ENCODE measurements at places on chromosomes 11 and 22. TPM values are rescaled to one million over a fixed set of nuclear protein-coding genes. Genes with fewer than 3 reads are reported as not detected.

- DNase-seq = no peak
Observed at GRCh38 chr11:131449036-131450019, 78.9 kb downstream of the NTM start.

Gene SYT12
- total RNA-seq = 0.09 TPM

Gene GGTLC2
- total RNA-seq = not detected

GRCh38 chr11:126394036-126394435 is 38.5 kb downstream of the ST3GAL4 start:
- DNase-seq = no peak

DNA sequence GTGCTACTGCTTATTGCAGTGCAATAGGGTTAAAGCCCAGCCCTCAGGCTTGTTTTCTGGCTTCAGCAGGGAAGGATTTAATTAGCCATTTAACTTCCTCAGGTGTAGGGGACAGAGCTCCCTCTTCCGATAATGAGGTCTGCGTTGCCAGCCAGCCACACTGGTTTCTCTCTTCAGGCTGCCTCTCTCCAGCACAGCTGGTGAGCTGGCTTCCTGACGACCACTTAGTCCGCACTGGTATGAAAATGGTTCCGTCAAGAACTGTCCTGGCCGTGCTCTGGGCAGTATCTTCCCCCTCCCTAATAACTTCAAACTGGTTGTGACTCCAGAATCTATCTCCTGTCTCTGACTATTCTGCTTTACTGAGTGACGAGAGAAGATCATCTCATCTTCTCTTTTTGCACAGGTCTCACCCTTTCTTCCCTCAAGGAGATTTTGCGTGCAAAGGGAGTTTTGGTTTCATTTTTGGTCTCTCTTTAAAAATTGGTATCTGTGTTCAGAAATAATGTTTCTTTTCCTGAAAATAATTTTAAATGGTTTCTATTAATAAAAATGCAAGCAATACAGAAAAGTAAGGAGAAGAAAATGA is 49.2 kb downstream of the CNTN5 start:
- DNase-seq = no peak

Gene CSNK1E
- total RNA-seq = 100 TPM

Gene KLHDC7B
- 1.7 TPM for total RNA-seq

DNA sequence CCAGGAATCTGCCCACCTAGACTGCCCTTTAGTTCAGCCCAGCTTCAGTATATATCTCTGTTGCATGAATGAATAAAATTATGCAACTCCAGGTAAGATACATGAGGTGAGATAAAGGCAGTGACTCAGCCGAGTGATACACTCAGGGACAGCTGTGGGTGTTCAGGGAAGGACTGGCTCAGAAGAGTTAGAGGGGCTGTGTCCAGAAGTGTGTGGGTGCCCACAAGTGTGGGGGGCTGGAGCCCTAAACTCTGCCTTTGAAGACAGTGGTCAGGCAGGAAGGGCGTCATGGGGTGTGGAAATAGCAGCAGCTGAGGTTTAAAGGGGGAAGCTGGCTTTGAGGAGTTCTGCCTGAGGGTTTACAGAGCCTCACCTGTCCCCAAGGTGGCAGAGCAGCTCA is 8.3 kb downstream of the FTH1 start:
- DNase-seq = no peak

DNA sequence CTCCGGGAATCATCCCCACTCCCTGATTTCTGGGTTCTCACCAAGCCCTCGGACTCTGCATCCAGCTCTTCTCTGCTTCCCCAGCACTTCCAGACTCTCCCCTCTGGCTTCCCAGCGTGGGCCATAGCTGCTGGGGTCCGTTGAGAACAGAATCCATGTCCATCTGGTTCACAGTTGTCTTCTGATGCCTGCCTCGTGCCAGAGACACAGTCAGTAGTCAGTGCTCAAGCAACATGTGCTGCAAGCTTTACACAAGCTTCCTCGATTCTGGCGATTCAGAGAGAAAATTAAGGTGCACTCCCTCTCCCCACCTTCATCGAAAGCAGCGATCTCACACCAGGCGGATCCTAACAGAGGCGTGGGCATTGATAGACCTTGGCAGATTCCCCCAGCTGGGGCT is 495.5 kb downstream of the TBC1D22A start:
- DNase-seq = no peak

GRCh38 chr11:119100994-119101758 is 477 bp downstream of the DPAGT1 start:
- DNase-seq = peak; percentile 78

Data from mucosa of descending colon (tissue), 3 donors.